ENCODE measurements at places on chromosomes 5 and 9.

- no peak for DNase-seq
Measured at GRCh38 chr5:93850311-93850710, 108.9 kb upstream of the POU5F2 start.

GRCh38 chr5:55576661-55577060 lies 41.9 kb upstream of the PLPP1 start:
- DNase-seq: no peak

DNA sequence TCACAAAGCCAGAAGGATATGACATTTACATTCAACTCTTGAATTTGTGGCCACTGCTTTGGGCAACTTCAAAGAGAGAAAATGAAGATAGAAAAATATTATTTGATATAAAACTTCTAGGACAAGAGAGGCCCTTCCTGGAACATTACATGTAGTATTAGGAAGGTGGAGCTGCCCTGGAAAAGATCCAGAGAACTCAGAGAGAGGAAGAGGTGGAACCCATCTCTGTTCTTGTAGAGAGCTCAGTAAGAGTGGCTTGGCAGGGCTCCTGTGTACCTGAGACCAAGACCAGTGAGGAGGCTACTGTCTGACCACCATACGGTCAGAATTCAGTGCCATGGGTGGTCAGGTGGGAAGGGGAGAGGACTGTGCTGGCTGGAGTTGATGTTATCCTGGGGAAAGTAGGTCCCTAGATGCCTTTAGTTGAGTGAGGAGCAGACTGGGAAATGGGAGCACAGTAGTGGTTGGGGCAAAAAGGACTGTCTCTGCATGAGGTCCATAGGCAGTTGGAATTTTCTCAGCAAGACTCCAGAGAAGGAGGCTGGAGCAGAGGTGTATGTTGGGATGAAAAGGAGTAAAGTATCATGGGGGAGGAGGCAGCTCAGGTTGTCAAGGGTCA lies 7.6 kb downstream of the TGFBI start:
- DNase-seq: no peak

- DNase-seq: no peak
Measured at GRCh38 chr9:92180669-92181181, 65.5 kb upstream of the SPTLC1 start.

DNA sequence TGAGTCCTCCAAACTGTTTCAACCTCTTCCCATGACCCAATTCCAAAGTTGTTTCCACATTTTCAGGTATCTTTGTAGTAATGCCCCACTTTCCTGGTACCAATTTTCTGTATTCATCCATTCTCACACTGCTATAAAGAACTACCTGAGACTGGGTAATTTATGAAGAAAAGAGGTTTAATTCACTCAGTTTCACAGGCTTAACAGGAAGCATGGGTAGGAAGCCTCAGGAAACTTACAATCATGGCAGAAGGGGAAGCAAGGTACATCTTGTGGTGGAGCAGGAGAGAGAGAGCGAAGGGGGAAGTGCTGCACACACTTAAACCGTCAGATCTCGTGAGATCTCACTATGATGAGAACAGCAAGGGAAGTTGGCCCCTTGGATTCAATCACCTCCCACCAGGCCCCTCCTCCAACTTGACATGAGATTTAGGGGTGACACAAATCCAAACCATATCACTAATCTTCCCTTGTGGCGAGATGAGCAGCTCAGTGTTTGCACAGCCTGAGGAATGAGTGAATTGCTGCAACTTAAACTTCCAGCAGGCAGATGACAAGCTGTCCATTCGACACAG lies 42.9 kb downstream of the TRIP13 start:
- DNase-seq: no peak

DNA sequence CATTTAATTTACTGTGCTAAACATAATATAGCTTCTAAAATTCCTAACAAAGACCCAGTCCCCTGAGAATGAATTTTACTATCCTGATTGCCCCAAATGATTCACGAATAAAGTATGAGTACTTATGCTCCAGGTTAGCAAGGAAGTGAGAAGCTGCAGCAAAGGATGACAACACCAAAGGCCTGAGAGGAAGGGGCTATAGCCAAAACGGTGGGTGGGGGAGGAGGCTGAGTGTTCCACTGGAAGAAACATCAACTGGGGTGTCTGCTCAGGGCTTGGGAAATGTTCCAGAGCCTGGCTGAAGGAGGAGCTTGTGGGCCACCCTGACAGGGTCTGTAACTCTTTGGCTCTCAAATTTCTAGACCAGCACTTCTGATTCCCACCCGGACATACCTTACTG lies 157.3 kb downstream of the ADAMTS12 start:
- no peak for DNase-seq

DNA sequence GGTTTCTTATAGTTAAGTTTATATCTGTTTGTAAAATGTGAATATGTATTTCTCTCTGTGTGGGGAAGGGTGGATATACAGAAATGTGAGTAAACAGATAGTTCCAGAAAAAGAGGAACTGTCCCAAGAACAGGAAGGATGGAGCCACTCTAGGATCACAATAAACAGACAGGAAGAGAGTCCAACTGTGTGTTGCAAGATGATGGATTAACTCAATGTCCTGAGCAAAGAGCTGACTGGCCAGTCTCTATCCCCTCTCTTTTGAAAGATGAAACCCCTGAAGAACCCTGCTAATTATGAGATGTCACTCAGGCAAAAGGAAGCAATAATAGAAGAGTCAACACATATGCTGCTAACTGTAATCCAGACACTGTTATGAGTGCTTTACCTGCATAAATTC lies 202.7 kb downstream of the SEMA6A start:
- DNase-seq: no peak

GRCh38 chr9:98869866-98870265 lies 62.4 kb downstream of the GALNT12 start:
- no peak for DNase-seq

DNA sequence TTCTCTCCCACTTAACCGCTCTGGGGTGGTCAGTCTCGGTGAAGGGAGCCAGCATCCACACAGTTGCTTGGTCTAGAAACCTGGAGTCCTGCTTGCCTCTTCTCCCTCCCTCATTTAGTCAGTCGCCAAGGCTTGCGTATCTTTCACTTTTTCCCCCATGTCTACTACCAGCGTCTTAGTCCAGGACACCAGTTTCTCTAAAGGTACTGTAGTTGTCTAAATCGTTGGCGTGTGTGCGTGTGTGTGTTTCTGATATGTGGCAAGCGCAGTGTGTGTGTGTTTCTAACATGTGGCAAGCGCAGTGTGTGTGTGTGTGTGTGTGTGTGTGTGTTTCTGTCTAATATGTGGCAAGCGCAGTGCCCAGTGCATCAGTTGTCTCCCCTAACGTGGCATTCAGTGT lies 641 bp downstream of the ATP6V1G1 start:
- DNase-seq: no peak

DNA sequence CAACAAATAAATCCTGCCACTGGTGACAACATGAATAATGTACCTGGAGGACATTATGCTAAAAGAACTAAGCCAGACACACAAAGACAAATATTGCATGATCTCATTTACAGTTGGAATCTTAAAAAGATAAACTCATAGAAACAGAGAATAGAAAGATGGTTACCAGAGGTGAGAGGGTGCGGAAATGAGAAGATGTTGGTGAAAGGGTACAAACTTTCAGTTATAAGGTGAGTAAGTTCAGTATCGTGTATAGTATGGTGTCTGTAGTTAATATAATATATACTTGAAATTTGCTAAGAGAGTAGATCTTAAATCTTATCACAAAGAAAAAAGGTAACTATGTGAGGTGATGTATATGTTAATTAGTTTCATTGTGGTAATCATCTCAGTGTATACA lies 63.3 kb downstream of the PRRC1 start:
- no peak for DNase-seq

- no peak for DNase-seq
Measured at GRCh38 chr9:127915801-127916719, 781 bp downstream of the ST6GALNAC4 start.

GRCh38 chr9:127214421-127215267 lies 49.9 kb upstream of the GARNL3 start:
- peak; percentile 58 for DNase-seq

GRCh38 chr9:133199648-133200321 lies 9.3 kb downstream of the OBP2B start:
- peak; percentile 34 for DNase-seq

GRCh38 chr9:79120941-79121340 lies 450.8 kb upstream of the TLE4 start:
- no peak for DNase-seq

DNA sequence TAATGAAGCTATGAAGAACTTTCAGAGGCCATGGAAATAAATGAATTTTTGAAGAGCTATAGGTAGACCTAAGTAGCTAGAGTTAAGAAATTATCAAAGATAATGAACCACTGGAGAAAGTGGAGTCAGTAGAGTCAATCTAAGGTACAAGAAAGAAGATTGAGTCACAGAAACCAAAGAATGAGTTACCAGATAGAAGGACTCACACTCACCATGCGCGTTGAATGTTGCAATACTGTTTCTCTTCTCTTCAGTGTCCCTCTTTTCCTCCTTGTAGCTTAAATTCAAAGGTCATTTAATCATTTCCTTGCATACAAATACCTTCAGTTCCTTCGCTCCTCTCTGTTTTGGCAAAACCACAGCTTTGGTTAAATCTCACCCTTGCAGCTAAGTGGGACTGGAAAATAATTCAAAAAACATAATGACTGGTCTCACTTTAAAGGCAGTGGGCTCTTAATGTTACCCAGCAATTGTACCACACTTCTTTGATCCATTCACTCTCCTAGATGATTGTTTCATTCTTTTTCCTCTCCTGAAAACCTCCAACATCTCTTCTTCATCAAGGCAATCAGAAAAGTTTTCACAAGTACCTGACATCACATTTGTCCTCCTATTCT lies 58.3 kb downstream of the NIPBL start:
- no peak for DNase-seq

DNA sequence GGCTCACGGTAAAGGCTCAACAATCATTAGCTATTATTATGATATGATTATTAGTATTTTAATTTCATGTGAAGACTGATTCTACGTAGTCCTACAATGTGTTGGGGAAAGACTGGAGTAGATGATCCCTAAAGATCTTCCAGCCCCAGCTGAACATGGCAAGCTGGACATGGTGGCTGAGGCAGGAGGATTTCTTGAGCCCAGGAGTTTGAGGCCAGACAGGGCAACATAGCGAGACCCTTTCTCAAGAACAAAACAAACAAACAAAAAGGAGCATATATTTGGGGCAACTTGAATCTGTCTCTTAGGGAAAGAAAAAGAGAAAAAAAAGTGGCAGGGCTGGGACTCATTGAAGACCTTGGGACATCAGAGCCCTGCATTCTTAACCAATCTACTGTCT lies 16.2 kb upstream of the FAT2 start:
- no peak for DNase-seq

- no peak for DNase-seq
Measured at GRCh38 chr9:131385296-131385695, 8.6 kb upstream of the PRRC2B start.

DNA sequence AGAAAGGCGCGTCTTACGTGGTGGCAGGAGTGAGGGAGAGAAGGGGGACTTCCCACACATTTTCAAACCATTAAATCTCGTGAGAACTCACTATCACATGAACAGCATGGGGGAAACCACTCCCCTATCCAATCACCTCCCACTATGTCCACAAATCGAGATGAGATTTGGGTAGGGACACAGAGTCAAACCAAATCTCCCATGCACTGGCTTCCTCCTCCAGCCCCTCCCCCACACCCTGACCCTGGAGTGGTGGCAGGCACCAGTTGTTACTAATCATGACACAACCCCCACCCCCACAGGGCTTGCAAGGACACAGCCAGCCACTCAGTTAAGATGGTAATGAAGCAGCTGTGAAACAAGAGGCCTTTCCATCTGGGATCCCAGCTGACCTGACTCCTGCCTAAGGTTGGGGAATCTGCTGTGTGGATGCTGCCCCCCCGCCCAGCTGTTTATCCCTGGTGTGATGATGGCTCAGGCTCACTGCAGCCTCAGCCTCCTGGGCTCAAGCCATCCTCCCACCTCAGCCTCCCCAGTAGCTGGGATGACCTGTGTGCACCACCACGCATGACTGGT lies 57.1 kb upstream of the FUBP3 start:
- DNase-seq: no peak

DNA sequence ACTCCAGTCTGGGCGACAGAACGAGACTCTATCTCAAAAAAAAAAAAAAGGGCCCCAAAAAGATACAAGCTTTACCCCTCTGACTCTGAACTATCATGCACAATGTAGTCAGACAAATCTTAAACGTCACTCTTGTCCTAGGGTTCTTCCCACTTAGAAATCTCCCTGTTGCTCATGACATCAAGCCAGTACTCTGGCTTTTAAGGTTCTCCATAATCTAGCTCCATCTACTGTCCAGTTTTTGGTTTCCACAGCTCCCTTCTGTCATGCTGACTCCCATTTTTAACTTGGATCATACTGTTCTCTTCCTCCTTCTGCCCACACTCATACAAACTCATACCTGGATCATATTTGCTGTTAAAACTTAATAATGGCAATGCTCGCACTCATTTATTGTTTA lies 156.7 kb upstream of the TLX3 start:
- no peak for DNase-seq

DNA sequence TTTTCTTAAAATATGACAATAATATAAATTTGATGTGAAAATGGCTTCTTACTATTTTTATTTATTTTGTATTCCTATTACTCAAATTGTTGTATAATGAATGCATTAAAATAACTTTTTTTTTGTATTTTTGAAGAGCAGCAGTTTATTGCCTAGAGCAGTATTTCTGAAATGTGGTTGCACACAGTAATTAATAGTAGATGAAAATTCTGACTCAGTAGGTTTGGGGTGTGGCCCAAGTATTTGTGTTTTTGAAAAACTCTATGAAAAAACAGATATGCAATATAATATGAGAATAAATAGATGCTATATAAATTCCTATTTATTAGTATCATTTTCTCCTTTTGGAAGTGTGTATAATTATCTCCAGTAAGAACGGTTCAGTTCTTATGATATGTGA lies 2225.3 kb upstream of the C9orf72 start:
- no peak for DNase-seq

DNA sequence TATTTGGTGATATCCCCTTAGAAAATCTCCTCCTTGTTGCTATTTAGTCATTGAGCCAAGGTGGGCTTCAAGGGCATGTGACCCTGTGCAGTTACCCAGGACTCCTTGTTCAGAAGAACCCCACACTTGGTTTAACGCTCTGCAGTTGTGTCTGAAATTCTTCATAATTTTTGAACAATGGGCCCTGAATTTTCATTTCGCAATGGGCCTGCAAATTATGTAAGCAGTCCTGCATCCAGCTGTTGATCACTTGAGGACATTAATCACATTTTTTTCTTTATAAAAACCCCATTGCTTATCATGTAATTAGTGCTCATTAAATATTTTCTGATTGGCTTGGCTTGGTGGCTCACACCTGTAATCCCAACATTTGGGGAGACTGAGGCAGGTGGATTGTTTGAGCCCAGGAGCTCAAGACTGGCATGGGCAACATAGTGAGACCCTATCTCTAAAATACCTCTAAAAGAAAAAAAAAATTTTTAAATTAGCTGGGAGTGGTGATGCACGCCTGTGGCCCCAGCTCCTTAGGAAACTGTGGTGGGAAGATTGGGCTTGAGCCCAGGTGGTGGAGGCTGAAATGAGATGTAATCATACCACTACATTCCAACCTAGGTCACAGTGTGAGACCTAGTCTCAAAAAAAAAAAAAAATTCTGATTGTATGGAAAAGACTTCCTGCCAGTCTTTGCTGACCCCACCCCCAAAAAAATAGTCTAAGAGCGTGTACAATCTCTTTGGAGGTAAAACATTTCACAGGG lies 194.2 kb upstream of the HAPLN1 start:
- DNase-seq: no peak

Measured in CD4-positive, alpha-beta T cell treated with Interleukin-2 at 100 ng/mL for 4 hours (primary cell).